ENCODE measurements at places on chromosomes 2 and 18. TPM values are rescaled to one million over a fixed set of nuclear protein-coding genes. Genes with fewer than 3 reads are reported as not detected.

DNA sequence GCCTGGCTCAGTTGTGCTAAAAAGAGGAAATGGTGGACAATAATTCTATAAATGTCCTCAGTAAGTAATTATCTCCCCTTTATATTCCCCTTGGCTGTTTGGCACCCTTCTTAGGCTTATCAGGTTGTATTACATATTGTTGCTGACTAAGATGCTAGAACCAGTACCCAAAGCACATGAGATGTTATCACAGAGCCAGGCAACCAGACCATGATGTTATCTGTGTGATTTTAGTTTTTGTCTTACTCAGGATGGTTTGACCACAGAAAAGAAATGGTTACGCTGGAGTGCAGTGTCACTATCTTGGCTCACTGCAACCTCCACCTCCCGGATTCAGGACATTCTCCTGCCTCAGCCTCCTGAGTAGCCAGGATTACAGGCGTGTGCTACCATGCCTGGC lies 15.2 kb downstream of the R3HDM1 start:
- no peak for DNase-seq

- no peak for DNase-seq
Observed at GRCh38 chr2:67448648-67449047, 51.5 kb downstream of the ETAA1 start.

DNA sequence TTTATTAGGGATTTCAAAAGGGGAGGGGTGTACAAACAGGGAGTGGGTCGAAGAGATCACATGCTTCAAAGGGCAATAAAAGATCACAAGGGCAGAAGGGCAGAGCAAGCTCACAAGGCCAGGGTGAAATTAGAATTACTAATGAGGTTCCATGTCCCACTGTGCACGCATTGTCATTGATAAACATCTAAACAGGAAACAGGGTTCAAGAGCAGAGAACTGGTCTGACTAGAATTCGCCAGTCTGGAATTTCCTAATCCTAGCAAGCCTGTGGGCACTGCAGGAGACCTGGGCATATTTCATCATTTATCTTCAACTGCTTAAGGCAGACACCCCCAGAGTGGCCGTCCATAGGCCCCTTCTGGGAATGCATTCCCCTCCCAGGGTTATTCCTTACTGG lies 408.2 kb downstream of the ZNF804A start:
- DNase-seq = no peak

ASNSD1 gene
- polyA plus RNA-seq = 50.1 TPM

GRCh38 chr2:136204971-136205370 lies 87.0 kb upstream of the CXCR4 start:
- DNase-seq = no peak

HOXD12 gene
- not detected for polyA plus RNA-seq

- DNase-seq = peak; percentile 92
Observed at GRCh38 chr2:102141011-102141943, 1.3 kb upstream of the IL1R1 start.

DNA sequence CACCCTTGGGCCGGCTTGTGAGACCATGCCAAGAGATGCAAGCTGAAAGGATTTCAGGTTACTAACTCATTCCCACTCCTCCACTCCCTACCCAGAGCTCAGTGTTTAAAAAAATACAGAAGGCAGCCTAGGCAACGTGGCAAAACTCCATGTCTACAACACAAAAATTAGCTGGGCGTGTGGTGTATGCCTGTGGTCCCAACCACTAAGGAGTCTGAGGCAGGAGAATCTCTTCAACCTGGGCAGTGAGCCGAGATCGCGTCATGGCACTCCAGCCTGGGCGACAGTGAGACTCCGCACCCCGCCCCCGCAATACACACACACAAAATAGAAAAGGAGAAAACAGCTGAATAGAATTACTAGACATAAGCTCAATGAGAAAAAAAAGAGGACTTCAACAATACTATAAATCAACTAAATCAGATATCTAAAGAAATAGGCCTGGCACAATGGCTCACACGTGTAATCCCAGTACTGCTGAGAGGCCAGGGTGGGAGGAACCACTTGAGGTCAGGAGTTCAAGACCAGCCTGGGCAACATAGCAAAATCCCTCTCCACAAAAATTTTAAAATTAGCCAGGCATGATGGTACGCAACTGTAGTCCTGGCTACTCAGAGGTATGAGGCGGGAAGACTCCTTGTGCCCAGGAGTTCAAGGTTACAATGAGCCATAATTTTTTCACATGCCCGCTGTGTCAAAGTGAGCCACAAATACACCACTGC lies 10.1 kb downstream of the IWS1 start:
- no peak for DNase-seq

GRCh38 chr18:2459886-2460285 lies 111.4 kb downstream of the METTL4 start:
- no peak for DNase-seq

GRCh38 chr2:166627893-166628292 lies 133.8 kb upstream of the SCN7A start:
- DNase-seq = no peak

DNA sequence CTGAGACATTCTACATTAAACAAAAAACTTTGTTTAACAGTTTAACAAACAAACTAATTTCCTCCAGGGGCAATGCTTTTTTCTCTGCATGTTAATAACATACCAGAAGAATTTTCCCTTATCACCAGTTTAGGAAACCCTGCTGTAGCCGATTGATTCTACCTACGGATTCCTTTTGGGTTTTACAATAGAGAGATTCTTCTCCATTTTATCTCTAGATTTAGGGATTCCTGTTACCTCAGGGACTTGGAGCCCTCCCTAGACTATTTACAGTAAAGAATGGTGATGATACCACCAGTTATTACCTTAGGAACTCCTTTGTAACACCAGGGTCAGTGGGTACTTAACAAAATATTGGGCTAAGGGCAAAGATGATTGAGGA lies 5.3 kb upstream of the ERICH2 start:
- no peak for DNase-seq

HOXD9 gene
- polyA plus RNA-seq = not detected

DNA sequence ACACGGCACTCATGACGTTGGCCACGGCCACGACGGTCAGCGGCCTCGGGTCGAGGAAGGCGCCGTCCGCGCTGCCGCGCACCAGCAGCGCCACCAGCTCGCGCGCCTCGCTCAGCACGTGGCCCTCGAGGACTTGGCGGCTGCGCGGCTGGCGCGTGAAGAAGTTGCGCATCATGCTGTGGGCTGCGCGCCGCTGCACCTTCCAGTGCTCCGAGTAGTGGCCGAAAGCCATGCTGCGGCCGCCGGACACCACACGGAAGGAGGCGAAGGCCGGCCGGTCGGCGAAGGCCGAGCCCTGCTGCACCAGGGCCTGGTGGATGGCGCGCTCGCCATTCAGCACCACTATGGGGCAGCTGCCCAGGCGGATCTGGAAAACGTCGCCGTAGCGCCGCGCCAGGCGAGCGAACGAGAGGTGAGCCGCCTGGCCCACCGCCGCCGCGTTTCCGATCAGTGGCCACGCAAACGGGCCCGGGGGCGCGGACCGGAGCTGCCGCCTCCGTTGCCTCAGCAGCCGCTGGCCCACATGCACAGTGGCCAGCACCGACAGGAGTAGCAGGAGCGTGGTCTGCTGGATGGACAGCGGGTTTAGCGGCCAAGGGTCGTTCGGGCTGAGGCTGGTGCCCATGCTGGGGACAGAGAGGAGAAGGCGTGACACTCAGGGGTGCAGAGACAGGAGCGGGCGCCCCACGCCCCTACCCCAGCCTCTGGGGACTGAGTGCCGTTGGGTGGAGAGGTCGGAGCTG lies 1.0 kb downstream of the CYP1B1 start:
- DNase-seq = no peak

DNA sequence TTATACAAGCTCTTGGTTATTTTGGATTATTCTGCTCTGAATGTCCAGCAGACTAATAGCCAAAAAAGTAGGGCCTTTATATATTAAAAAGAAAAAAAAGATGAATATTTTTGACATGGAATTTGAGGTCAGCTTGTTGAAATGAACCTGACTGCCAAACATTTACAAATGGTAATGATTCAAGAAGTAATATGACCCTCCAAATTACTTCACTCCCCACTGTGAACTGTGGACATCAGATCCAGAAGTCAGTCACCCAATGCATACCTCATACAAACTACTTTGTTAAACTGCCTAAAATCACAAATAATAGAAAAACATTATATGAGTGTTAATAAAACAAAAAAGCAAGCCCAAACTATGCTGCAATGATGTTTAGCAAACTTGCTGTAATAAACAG lies 10.0 kb downstream of the EPG5 start:
- peak; percentile 32 for DNase-seq
